ENCODE measurements at places on chromosomes 2 and 18.

DNA sequence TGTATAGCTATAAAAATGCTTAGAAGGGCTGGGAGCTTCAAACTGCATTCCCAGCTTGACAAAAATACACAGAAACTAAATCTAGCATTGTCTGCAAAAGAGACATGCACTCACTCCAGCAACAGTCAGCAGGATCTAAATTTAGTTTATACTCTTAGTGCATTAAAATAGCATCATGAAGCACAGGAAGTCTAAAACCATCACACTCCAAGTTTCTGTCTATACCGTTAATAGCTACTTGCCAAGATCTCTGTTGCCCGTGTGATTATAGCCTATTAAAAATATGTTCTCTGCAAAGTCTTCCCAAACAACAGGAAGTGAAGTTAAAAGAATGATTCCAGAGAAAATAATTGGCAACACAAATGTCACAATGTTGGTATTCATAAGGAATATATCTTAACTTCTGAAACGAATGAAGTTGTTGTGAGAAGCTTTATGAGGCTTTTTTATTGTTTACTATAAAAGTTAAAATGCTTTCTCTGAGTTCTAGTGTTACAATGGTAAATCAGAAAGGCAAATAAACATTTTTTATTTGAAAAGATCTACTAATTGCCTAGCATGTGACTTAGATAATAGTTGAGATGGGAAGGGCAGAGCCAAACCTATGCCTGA, 184.2 kb downstream of the ZNF385B start:
- DNase-seq = no peak

- DNase-seq = no peak
Measured at GRCh38 chr2:32005371-32005976, 5.3 kb downstream of the MEMO1 start.

- DNase-seq = no peak
Measured at GRCh38 chr18:31380912-31381311, 4.3 kb downstream of the DSG4 start.

GRCh38 chr2:152370783-152371182, 35.8 kb downstream of the FMNL2 start:
- DNase-seq = no peak

- DNase-seq = peak; percentile 40
Measured at GRCh38 chr2:45452866-45453265, 158.2 kb downstream of the SRBD1 start.

- no peak for DNase-seq
Measured at GRCh38 chr2:1002350-1002749, 51.7 kb downstream of the SNTG2 start.

- no peak for DNase-seq
Measured at GRCh38 chr2:196927376-196928225, 1.1 kb upstream of the PGAP1 start.

DNA sequence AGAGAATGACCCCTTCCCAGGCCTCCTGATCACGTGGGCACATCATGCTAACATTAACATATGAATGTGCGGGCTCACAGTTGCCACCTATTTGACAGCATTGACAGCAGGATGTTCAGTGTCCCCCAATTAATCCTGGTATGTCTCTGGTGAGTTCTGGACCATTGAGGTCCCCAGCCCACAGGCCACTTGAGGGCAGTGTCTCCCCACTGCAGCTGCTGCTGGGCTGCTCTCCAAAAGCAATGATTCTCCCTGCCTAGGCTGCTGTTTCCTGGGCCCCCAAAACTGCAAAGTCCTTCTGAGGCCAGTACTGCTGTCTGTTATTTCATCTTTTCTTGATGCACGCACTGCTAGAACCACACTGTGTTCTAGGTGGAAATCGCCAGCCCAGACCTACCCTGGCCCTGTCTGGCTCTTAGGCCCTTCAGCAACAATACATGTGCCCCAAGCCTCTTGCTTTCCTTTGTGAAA, 52.7 kb upstream of the MAPK4 start:
- DNase-seq = peak; percentile 59

DNA sequence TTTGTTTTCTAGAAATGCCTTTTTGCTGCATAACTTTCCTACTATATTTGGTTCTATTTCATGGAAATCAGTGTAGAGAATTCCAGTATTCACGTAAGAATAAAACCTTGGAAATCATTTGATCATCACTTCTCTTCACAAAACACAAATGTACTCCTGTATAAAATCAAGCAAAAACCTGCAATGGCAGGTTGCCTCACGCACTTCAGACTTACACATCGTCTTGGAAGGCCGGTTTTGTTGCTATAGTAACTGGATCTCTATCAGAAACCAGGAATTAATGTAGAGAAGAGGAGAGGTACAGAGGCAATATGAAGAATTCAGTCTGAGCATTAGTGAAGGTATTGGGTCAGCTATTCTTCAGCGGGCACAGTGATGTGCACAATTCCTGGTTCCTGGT, 370.7 kb upstream of the CYRIA start:
- no peak for DNase-seq

GRCh38 chr2:81853341-81853740, 1548.8 kb upstream of the LRRTM1 start:
- DNase-seq = no peak

DNA sequence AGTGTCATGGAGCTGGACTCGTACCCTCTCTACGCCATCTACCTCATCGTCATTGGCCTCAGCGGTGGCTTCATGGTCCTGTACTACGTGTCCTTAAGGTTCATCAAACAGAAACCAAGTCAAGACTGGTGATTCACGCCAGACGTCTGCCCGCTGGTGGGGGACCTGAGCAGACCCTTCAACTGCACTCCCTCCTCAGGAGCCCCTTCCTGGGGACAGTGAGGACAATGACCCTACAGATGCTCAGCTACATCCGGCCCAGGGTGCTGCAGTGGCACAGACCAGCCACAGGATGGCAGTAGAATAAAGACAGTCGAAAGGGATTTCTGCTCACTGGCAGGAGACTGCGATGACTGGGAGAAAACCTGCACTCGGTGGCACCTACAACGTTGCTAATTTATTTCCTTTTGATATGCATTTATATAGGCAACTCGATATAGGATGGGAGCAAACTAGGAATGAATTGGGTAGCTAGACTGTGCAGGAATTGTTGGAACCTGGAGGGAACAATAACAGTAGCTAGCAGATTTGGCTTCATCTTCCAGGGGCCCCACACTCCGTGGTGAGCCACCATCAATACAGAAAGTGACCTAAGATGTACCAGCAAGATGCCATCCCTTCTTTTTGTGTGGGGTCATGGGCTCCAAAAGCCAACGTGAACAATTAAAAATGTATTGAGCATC, 39.2 kb downstream of the ABCG8 start:
- peak; percentile 65 for DNase-seq

- DNase-seq = peak; percentile 44
Measured at GRCh38 chr2:63545023-63545422, 43.3 kb downstream of the WDPCP start.

DNA sequence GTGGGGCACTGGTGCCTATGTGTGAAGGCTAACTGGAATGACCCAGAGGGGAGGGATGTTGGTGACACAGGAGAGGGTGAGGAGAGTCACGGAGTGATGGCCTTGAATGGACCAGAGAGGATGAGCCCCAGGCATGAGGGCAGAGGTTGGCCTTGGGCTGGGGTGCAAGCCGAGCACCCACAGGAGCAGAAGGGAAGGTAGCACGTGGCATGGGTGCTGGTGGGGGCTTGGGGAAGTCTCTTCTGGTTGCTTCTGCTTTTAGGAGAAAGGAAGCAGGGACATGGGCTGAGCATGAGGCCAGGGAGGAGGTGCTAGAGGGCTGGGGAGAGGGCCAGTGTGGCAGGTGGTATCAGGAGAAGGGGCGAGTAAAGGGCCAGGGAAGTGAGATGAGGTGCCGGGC, 183.8 kb downstream of the DYSF start:
- no peak for DNase-seq

GRCh38 chr18:991441-991840, 86.8 kb downstream of the ADCYAP1 start:
- no peak for DNase-seq

DNA sequence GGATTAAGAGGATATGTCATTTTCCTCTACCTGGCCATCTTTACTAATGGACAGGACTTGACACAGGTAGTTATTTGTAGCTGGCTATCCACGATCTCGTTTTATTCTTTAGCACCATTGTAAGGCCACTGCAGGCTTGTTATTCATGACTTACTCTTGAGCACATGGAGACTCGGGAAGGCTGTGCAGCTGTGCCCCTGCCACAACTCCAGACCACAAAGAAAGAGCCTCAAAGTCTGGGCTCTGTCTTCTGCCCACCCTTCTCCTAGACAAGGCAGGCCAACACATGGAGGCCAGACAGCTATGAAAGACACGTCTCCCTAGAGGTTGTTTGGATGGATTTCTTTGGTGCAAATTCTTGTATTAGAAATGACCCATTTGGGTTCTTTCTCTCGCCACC, 133.8 kb downstream of the NAPG start:
- no peak for DNase-seq

DNA sequence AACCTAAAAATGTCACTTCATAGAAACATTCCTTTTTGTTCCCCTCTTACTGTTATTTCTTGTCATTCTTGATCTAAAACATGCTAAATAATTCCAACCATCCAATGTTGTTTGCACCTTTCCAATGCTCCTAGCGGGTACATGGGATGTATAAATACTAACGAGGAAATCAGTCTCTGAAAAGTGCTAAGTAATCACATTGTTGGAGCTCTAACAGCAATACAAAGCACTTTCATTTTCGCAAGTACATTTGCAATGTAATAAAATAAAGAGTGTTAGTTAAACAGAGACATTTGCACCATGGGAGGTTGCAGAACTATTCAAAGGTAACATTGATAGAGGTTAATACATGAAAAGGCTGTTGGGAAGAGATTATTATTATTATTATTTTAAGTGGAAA, 286.2 kb upstream of the ACVR2A start:
- DNase-seq = no peak

GRCh38 chr2:20633001-20633400, 17.9 kb downstream of the HS1BP3 start:
- DNase-seq = peak; percentile 10

DNA sequence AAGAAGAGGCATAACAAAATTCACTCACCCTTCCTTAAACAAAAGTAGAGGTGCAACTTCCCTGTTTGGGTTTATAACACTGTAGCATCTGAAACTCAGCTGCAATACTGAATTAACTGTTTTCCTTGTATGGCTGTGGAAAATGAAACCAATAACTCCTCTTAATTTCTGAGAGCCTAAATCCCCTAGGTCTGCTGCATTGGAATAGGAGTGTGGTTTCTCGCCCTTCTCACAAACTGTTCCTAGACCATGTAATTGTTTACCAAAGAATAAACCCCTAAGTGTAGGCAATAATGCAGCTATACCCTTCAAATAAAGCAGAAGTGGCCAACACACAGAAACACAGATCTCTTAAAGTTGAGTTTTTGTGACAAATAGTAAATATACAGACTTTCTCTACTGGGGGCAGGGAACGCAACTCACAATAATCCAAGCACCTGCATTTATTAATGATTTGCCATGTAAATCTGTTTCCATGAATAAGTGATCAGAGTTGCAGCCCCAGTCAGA, 52.0 kb downstream of the RASGRP3 start:
- no peak for DNase-seq
